ENCODE measurements at places on chromosomes 3 and 15.
A peak's percentile ranks its signal among the peaks of the same experiment; 100 is the strongest.

DNA sequence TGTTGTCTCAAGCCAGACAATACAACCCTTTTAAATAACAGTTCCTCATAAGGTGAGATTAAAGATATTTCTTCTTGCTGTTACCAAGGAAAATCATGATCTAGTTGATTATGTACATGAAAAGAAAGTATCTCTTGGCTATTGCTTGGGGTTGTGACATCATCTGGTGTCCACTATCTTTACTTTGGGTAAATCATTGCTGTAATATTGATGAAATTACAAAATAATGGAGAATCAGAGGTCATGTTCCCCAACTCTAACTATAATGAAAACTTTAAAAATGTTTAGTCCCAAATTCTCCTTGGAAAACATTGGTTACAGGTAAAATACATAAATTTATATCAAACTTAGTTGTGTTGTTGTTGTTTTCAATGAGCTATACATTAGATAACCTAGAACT, 142.2 kb downstream of the ARPP21 start:
- no peak for DNase-seq

GRCh38 chr3:110646496-110646895, 425.1 kb upstream of the NECTIN3 start:
- DNase-seq, result no peak

DNA sequence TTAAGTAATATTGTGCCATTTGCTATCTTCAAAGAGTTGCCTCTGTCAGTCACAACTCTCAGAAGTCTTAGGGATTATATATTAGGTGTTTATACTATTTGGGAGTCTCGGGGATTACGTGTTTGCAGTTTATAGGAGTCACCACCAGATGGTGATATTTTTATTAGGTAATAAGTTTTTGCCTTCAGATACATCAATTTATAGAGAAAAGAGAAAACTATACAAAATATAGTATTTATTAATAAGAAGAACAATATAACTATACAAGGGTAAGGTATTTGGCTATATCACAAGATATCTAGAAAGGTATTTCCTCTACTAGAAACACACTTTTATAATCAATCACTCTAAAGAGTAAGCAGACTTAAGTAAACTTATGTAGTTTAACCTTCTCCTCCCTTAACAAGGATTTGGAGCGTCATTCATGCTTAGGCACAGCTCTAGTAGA, 10.7 kb upstream of the DHX36 start:
- no peak for DNase-seq

- DNase-seq, result no peak
Measured at GRCh38 chr15:59290295-59291212, 82.1 kb downstream of the MYO1E start.

DNA sequence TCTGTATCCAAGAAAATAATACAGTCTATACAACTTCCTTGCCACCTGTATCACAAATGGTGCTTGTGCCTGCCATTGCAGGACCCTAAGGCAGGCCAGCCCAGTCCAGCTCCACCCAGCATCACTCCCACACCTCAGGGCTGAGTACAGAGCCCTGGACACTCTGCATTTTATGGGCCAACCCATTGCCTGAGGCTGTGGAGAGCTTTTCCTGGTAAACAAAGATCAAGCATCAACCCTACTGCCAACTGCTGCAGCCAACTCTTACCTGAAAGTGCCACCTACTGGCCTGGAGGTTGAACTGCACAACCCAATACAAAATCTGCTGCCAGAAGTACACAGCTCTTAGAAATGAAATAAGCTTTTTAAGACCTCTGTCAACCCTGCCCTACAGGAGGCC, 1082.2 kb downstream of the NAALADL2 start:
- no peak for DNase-seq

DNA sequence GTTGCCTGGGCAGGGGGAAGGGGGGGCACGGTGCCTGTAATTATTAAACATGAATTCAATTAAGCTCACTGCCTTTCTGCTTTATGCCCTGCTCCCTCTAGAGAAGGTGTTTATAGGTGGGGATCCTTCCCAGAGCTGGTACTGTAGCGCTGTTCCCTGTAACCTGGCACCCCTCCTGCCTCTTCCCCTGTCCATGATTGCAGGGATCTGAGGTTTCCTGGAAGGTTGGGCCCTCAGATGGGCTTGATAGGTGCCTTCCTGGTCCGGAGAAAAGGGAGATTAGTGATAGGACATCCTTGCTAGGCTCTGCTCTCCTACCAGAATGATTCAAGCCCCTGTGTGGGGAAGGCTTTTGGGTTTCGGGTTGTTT, 2.1 kb upstream of the FAM131A start:
- no peak for DNase-seq

DNA sequence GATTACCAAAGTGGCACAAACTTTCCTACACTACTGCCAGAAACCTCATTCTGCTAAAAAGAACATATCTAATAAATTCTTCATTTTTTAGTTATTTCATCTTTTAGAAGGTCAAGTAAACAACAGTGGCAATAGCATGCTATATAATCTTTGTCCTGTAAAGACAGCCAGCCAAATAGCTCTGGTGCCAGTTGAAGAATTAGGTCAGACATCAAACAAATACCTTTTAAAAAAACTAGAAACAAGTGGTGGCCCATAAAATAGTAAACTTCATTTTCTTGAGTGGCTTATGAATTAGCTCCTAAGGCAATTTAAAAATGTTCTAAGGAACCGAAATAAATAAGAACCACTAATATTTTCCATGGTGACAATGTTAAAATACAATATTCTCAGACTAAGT, 19.5 kb downstream of the CCDC14 start:
- no peak for DNase-seq

DNA sequence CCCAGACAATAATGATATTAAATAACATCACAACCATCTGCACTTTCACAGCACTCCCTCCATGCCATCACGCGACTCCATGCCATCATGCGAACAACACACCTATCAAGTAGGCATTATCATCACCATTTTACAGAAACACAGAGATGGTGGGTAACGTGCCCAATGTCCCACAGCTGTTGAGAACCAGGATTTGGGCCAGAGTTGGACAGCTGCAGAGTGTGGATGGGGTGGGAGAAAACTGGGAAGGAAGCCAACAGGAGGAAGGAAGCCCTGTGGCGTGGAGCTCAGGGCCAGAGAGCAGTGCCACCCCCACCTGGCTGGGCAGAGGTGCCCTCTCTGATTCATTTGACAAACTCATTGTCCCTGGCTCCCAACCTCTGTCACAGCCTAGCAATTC, 29.0 kb downstream of the RBPMS2 start:
- no peak for DNase-seq

GRCh38 chr15:49815950-49816349, 195.1 kb downstream of the DTWD1 start:
- DNase-seq, result no peak

GRCh38 chr3:43076857-43077256, 29.0 kb downstream of the POMGNT2 start:
- DNase-seq, result no peak

GRCh38 chr3:19149368-19149767, 1.1 kb downstream of the KCNH8 start:
- DNase-seq, result no peak

GRCh38 chr15:51401872-51402517, 60.5 kb downstream of the GLDN start:
- no peak for DNase-seq

DNA sequence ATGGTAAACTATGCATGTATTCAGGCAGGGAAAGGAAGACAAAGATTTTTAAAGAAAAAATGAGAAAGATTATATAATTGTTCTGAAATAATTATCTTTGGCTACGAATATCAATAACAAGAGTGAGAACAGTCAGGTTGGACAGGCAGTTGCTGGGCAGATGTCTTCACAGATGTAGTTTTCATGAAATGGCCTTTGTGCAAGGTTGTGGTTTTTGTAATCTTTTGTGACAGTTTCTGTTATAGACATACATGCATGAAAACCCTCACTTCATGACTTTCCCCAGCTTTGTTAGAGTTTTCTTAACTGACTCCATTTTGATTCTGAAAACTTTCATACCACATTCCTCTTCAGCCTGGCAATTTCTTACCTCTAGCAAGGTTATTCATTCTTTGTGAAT, 34.9 kb upstream of the SLC25A36 start:
- DNase-seq, result no peak

- DNase-seq, result no peak
Measured at GRCh38 chr3:178711753-178712152, 175.5 kb downstream of the KCNMB2 start.

DNA sequence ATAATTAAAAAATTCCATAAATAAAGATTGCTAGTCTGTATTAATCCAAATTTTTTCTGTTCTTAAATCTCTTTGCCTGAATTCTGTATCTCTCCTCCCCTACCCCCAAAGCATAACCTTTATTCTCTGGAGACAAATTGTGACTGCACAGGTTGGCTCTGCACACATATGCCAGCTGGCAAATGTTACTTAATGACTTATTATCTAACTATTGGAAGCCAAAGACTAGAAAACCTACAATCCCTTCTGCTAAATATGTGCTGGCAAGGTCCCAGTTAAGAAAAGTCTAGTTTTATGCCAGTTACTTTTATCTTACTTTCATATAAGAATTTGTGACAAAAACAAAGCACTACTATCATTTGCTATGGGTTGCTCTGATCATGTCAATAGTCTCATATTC, 569.3 kb downstream of the MECOM start:
- DNase-seq, result no peak

GRCh38 chr3:158483701-158484235, 87.2 kb upstream of the MLF1 start:
- no peak for DNase-seq

- DNase-seq, result no peak
Measured at GRCh38 chr3:58210761-58211460, at the start of gene DNASE1L3. TSS of gene DNASE1L3 (minus strand) at chr3:58210972. CDS start at chr3:58210906, 66 bp downstream.

DNA sequence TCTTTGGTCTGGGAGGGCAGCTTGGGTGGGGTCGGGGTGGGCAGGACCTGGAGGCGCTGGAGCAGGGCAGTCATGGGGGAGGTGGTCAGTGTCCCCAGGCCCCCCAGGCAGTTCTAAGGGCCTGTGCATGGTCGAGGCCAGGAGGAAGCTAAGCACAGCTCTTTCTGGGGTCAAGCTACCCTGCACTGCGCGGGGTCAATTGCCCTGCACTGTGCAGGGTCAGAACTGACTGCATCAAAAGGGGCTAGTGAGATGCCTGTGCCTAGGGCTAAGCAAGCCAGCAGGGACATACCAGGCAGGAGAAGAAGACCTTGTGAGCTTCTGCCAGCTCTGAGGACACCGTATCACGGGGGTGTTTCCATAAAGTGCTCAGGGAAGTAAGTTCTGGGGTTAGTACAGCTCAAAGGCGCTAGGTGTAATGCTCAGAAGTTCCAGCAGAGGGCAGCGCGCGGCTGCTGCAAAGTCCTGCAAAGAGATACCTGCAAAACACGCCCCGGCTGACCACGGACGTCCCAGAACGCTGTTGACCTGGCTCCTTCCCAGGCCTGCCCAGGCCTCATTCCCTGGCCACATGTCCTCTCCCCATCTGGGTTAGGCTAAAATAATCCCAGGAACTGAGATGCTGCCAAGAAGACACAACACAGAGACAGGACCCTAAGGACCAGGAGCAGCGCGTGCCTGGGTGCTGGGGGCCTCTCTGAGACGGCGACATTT, 18.8 kb upstream of the IQSEC1 start:
- peak; percentile 68 for DNase-seq

DNA sequence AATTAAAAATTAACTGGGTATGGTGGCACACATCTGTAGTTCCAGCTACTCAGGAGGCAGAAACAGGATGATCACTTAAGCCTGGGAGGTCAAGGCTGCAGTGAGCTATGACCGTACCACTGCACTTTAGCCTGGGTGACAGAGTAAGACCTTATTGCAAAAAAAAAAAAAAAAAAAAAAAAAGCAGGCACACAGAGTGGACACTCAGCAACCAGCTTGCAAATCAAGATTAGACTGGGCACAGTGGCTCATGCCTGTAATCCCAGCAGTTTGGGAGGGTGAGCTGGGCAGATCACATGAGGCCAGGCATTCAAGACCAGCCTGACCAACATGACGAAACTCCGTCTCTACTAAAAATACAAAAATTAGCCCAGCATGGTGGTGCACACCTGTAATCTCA, 5.4 kb downstream of the CLN6 start:
- no peak for DNase-seq

DNA sequence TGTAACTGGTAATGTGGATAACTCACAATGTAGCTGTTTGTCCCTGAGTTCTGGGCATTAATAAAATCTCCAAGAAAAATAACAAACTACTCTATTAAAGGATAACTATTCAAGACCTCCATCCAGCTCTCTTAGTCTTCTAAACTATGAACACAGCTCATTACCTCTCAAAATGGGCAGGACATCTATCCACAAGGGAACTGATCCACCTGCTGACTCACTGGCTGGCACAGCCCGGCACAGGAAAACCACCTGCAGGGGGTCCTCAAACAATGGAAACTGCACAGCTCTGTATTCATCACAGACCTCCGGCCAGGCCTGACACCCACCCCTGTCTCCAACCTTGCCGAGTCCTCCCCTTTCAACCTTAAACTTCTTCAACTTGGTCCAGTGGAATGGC, 255.4 kb downstream of the TJP1 start:
- DNase-seq, result no peak

- no peak for DNase-seq
Measured at GRCh38 chr15:74458473-74458872, 2.5 kb downstream of the UBL7 start.

GRCh38 chr3:123884203-123884831, at the start of gene MYLK:
TSS of gene MYLK (minus strand) at chr3:123884332. CDS start at chr3:123793841, 90,491 bp downstream.
- no peak for DNase-seq

- DNase-seq, result no peak
Measured at GRCh38 chr3:128201158-128201755, 48.0 kb downstream of the EEFSEC start.

- DNase-seq, result no peak
Measured at GRCh38 chr15:52709187-52709981, 30.2 kb upstream of the ATOSA start.

DNA sequence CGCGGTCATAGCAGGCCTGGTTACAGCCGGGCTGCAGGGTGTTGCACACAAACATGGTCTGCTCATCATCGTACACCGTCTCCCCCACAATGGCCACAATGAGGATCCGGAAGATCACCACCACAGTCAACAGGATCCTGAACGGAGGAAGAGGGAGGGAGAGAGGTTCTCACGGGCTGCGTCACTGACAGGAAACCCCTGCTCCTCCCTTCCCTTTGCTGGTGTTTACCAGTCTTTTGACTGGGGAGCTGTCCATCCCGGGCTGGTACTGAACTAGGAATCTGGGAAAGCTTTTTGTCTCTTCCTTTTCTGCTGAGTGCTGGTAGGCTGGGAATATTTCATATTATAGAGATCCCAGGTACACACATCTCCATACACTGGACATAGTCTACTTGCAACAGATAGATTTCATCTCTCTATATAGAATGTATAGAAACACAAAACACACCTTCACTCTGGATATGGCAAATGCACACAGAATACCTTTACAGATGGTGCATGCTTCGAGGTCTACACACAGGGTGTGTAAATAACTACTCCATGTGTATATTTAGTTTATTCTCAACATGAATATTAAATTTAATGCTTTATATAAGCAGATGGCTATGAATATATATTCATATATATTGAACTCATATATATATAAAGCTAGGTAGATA, 1.4 kb downstream of the GJD2 start:
- DNase-seq, result no peak

DNA sequence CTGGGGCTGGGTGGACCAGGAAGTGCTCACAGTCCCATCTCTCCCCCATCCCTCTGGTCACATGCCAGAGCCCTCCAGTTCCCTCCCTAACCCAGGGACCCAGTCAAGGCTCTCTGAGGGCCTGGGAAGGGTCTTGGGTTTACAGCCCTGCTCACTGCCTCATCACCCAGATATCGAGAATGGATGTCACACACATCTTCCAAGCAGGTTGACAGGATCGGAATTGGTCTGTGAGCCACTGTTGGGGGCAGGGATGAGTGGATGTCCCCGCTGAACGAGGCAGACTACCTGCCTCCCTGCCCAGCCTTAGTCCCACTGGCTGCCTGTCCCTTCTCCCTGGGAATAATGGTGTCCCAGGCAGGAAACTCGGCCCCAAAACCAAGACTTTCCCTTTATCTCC, 20.0 kb upstream of the GOLGA6C start:
- no peak for DNase-seq
